Right cardiac atrium (tissue), 5 donors: ENCODE measurements at places on chromosomes 11 and 22.

GRCh38 chr11:46520971-46521745 is 72.7 kb downstream of the AMBRA1 start:
- DNase-seq = no peak

DNA sequence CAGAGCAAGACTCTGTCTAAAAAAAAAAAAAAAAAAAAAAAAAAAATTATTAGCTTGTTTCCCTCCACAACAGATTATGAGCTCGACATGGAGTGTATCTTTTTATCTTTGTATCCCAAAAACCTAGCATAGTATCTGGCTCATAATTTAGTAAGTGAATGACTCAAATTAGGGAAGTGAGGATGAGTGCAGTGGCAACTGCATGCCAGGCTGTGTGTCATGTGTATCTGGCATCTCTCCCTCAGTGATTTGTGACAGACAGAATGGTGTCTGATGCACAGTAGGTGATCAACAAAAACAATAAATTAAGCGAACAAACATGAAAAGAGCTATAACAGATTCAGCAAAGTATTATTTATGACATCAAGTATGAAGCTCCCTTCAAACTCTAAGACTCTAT is 7.2 kb downstream of the STK33 start:
- DNase-seq = no peak

- DNase-seq = peak; percentile 44
Measured at GRCh38 chr11:14638561-14638960, 5.0 kb upstream of the PDE3B start.

- no peak for DNase-seq
Measured at GRCh38 chr22:17191163-17191784, 28.0 kb downstream of the ADA2 start.

DNA sequence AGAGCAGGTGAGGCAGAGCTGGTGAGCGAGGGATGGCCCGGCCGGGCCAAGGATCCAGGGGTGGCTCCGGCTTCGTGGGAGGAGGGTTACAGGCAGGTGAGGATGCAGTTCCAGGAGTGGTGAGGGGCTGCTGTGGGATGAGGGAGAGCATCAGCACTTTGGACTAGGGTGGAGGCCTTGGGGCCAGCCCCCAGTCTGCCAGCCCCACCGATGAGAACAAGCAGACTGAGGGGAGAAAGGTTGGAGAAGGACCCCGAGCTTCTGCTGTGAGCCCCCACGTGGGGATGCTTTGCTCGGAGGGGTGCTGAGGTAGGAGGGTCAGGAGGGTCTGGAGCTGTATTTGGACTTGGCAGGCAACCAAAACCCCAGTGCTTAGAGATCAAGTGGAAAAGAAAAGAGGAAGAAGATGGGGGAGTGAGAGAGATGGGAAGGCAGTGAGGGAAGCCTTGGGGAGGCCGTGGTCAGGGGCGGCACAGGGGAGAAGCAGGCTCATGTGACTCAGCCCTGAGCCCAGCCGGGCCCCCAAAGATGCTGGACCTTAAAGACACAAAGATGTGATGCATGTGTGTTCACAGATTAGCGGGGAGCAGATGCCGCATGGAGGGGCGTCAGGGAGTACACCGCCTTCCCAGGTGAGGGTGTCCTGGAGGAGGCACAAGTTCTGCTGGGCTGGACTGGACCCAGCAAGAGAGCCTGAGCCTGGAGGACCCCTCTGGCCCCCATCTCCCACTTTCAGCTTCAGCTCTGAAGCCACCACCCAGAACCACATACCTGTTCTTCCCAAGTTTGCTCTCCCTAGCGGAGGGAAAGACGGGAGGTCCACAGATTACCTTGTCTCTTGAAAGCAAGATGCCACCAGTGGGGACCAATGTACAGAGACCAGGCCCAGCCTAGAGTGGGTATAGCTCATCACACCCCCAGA is 91.3 kb downstream of the CDKN1C start:
- peak; percentile 40 for DNase-seq

- no peak for DNase-seq
Measured at GRCh38 chr11:78248191-78248590, 59.5 kb downstream of the USP35 start.

DNA sequence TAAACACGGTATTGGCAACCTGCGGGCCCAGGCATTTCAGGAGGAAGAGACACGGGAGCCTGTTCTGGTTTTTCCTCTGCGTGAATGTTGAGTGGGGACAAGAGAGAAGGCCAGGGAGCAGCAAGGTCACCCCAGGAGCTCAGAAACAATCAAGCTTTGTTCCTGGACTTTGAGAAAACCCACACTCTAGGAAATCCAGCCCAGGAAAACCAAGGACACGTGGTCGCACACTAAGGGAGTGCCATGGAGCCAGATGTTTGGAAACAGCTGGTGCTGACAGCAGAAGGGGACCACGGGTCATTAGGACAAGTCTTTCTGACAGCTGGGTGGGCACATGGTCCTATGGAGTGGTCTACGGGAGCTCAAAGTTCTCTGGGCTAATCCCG is 44.1 kb downstream of the MYH9 start:
- no peak for DNase-seq

DNA sequence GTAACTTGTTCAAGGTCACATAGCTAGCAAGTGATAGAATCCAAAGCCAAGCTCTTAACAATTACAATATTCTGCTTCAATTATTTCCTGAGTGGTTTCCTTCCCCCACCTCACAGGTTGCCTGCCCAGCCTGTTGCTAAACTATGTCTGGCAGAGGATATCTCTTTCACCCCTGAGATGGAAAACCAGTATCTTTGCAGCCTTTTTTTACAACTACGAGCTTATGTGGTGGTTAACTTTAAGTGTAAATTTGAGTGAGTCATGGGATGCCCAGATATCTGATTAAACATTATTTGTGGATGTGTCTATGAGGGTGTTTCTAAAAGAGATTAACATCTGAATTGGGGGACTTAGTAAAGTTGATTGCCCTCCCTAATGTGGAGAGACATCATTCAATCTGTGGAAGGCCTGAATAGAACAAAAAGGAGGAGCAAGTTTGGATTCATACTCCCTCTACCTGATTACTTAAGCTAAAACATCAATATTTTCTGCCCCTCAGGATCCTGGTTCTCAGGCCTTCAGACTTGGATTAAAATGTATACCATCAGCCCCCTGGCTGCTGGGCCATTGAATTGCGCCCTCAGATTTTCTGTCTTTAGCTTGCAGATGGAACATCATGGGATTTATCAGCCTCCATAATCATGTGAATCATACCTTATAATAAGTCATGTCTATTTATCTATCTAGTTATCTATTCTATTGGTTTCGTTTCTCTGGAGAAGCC is 911.9 kb downstream of the METTL15 start:
- no peak for DNase-seq

GRCh38 chr11:126526471-126526870 is 171.0 kb downstream of the ST3GAL4 start:
- DNase-seq = no peak

GRCh38 chr22:37244922-37245722 is 1.1 kb upstream of the RAC2 start:
- no peak for DNase-seq

- peak; percentile 5 for DNase-seq
Measured at GRCh38 chr11:2800655-2801531, 84.7 kb downstream of the CDKN1C start.

GRCh38 chr22:26656891-26657851 is at the start of gene MIAT:
Gene MIAT (plus strand): TSS chr22:26657588.
- DNase-seq = no peak

DNA sequence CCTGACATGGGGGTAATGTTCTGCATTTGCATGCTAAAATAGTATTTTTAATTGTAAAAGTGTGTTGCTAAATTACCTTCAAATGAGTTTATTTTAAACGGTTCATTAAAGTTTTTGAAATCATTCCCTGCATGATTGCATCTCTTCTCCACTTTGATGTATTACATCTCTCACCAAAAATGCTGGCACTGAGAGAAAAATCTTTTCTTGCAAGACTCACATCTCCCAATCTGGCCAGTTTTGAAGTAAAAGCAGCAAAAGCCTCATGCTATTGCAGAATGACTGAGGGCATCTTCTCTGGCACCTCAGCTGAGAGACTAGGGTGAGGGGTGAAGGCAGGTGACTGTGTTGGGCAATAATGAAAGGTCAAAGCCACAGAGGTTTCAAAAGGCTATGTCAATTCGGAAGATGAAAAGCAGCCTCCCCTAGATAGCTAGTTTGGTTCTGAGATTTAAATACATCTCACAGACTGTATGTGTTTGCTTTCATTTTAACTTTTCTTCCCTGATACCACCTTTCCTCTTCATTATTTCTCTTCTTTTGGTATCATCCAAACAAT is 292.2 kb upstream of the RAG2 start:
- DNase-seq = no peak

DNA sequence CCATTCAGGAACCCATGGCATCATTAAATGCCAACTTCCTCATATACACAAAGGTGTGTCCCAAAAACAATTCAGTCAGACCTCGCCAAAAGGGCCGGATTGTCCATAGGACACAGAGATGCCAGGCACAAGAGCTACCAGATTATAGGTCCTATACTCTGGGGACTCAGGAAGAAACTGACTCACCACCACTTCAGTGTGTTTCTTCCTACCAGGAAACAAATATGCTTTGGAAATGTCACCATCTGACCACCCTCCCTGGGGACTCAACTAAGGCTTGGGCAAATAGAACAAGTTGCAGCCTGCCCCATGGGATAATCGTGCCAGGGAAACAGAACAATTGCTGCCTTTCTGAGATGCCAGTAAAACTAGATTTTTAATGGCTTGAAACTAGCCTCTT is 11.7 kb downstream of the POU2AF3 start:
- no peak for DNase-seq
